ENCODE measurements at places on chromosomes 16 and 17.

DNA sequence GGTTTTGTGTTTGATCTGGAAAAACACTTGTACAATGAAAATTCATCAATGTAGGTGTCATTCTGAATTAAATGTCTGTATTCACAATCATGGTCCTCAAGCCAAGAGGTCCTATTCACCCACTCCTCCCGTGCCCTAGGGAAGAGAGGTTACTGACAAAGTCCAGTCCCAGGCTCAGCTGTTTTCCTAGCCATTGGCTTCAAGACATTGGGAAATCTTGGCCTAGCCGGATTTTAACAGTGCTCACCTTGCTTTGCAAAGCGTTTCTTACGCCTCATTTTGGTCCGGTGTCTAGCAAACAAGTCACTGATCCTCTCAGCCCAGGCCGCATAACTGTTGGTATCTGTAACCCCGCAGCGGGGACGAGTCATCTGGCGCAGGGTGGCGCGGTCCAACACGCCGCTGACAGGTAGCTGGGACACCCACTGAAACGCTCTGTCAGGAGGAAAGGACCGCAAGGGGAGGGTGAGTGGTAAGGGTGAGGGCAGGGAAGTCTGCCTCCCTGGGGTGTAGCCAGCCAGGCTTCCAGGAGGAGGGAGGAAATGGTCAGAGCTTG lies 16.7 kb downstream of the MMP28 start:
- DNase-seq, result no peak

- no peak for DNase-seq
These were observed 73.2 kb downstream of the AIPL1 start for GRCh38 chr17:6361733-6362132.

- DNase-seq, result no peak
These were observed 258.7 kb downstream of the MRTFB start for GRCh38 chr16:14329727-14330350.

- DNase-seq, result no peak
These were observed 50.0 kb upstream of the IRX6 start for GRCh38 chr16:55273959-55274358.

- DNase-seq, result no peak
These were observed 790 bp downstream of the TRADD start for GRCh38 chr16:67158637-67159600.

GRCh38 chr16:81014672-81015071 lies 7.7 kb downstream of the CENPN start:
- no peak for DNase-seq

DNA sequence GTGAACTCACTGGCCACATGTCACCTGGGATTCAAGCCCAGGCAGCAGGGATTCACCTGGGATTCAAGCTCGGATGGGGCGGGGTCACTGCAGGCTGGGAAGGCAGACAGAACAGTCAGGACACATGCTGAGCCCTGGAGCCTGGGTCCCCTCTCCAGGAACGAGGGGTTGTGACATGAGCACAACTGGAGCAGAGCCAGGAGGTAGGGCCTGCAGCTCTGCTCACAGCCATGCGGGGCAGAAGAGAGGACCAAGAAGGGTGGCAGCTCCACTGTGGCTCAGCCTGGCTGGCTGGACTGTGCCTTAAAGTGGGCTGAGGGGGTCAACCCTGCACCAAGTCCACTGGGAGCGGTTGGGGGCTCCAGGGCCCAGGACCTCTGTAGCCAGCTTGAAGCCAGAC lies 150.1 kb downstream of the RAB11FIP4 start:
- no peak for DNase-seq
